ENCODE measurements at places on chromosomes 2 and 18.
A peak's percentile ranks its signal among the peaks of the same experiment; 100 is the strongest.

GRCh38 chr2:170929686-170930050 lies 615 bp downstream of the GORASP2 start:
- peak; percentile 13 for DNase-seq

DNA sequence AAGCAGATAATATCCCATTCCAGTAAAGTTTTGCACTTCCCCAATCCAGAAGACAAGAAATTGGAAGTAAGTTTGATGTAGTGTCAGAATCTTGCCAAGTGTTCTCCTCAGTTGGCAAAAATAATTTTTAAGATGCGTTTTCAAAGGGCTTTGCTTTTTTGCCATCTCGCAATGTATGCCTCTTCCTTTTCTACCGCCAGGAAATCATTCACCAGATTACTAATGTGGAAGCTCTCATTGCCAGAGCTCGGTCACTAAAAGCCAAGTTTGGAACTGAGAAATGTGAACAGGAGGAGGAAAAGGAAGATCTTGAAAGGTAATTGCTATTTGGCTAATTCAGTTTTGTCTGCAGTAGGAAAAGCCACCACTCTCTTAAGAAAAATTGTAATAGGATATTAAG lies 110.7 kb downstream of the RAB3GAP1 start:
- DNase-seq = no peak

GRCh38 chr2:241300000-241300399 lies 15.5 kb downstream of the HDLBP start:
- no peak for DNase-seq

GRCh38 chr2:49286045-49286444 lies 131.7 kb upstream of the FSHR start:
- no peak for DNase-seq

DNA sequence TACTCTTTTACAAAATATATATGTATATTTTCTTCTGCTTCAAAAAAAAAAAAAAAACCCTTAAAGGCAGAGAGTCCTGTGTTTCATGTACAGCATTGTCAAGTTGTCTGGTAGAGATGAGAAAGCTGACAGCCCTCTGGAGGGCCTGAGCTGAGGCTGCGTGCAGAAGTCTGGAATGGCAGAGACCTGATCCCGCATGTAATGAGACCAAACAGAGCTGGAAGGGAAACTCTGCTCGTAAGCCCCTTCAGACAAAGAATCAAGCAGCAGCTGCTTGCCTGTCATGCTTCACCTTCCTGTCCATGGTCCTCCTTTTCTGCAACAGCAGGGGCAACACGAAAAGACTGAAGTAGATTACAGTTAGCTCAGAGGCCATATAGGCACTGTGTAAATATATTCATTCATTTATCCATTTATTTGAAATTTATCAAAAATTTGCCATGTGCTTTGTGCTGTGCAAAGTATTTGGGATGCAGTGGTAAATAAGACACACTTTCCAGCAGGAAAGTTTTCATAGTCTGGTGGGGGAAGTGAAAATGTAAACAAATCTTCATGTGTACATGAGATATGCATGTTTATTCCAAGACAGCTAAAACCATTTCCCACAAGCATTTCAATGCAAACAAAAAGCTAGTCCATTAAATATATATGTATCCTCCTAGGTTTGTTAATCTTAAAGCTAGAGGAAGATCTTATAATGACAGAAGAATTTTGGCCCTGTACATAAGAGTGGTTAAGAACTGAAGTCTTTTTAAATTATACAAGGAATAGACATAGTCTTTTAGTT lies 912.7 kb downstream of the CPS1 start:
- no peak for DNase-seq

GRCh38 chr2:34401186-34401585 lies 802.1 kb upstream of the FAM98A start:
- no peak for DNase-seq

DNA sequence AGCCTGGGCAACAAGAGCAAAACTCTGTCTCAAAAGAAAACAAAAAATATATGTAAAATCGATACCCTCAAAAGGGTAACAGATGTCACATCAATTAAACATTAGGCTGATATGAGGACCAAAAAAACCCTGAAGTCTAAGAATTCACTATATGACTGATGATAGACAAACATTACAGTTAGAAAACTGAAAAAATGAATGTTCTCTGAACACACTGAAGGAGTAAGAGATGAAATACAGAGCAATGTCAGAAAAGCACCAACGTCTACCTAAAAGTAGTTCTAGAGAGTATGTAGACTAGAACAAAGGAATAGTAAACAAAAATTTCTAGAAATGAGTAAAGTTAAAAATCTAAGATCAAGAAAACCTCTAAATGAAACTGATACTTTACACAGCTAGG lies 81.9 kb downstream of the SLC66A3 start:
- no peak for DNase-seq

DNA sequence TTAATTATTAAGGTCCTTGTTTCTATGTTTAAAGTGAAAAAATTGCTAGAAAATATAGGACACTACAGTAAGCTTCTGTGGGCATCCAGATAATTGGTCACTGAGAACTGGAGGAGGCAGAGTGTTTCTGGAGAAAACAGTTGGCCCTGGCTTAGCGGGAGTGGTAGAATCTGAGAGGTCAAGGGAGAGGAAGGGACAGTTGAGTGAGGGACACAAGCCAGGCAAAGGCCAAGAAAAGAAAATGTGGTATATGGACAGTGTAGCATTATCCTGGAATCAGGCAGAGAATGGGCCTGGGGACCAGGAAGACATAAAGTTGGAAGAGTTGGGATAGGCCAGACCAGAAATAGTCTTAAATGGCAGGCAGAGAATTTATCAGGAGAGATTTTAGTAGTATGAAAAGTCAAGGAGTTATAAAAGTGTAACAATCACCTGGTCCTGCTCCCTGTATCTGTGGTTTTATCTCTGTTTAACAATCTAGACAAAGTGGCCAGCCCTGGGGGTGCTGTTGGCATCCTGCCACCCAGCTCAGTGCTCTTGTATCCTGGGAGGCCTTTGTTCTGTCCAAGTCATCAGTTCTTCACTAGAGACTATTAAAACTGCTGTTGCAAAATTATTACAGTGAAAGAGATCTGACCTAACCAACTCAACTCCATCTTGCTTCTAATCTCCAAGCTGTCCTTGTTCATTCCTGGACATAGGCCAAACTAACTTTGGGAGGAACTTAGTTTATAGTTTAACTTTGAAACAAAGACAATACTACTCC lies 15.4 kb upstream of the MSGN1 start:
- no peak for DNase-seq

GRCh38 chr18:61277808-61278207 lies 55.4 kb upstream of the CDH20 start:
- DNase-seq = no peak

- no peak for DNase-seq
Observed at GRCh38 chr2:171146633-171147032, 14.1 kb downstream of the TLK1 start.

GRCh38 chr2:230995821-230996220 lies at the start of gene SPATA3:
Gene SPATA3, plus strand, starts transcription at chr2:230996121. Its CDS starts 113 bp downstream, at chr2:230996234.
- DNase-seq = no peak

DNA sequence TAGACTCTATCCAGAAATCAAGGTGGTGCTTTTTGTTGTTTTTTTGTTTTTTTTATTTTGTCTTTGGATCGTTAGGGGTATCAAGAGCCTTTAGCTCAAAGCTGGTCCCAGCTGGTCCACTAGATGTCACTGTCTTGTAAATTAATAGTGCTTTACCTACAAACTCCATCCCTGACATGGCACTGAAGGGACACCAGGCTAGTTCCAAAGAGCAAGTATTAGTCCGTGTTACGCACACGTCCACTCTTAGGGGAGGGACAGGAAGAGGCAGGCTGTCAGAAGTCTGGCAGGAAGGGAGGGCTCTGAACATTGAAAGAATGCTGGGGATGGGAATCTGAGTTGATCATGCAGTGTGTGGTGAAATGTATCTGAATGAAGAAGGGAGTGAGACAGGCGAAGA lies 85.9 kb upstream of the CCBE1 start:
- DNase-seq = no peak

DNA sequence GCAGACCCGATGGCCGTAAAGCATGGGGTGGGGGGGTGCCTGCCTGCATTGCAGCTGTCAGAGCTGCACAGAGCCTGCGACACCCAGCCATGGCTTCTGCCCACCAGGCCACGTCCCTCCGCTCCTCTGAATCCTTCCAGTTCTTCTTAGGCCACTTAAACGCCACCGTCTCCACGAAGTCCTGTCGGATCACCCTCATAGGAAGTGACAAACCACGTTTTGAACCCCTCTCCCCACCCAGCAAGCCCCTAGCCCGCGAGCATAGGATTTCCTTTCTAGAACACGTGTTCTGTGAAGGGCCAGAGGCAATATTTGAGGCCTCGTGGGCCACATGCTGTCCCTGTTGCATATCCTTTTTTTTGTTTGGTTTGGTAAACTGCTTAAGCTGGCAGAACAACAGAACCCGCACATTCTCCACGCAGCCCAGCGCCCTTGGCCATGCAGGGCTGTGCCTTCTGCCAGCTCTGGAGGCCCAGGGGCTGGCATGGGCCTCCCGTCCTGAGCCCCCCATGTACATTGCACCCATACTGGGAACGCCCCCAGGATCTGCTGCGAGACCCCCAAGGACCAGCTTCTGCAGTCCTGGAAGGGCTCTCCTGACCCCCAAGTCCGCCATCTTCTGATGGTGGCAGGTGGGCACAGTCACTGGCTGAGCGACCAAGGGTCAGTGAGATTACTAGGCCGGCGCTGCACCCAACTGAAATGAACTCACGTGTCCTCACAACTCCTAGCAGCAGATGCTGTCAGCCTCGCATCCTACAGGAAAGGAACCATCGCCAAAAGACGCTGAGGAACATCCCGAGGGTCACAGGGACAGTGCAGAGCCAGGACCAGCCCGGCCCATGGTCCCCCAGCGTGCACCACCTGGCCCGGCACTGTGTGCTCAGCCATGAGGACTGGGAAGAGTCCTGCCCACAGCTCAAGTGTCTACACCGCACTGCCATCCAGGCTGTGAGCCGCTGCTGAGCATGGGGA lies 35.1 kb downstream of the ADI1 start:
- DNase-seq = peak; percentile 4

DNA sequence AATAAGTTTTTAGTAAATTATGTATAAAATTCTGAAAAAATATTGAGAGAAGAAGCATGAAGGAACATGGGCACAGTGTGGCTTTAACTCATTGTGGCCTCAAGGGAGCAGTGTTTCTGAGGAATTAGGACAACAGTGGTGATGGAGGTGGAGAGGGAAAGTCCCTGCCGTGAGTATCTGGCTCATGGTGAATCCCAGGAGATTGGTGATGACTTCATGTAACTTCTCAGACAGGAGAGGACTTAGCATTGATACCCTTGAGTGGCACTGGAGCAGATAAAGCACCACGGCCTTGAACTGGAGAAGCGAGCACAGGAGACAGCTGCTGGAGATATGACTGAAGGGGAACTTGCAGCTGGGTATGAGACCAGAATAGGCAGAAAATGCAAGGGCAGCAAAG lies 35.0 kb upstream of the LRP1B start:
- no peak for DNase-seq

GRCh38 chr2:229319558-229319957 lies 48.5 kb upstream of the PID1 start:
- no peak for DNase-seq

GRCh38 chr2:196181484-196181883 lies 10.1 kb upstream of the STK17B start:
- DNase-seq = no peak

GRCh38 chr2:9663008-9663879 lies 32.4 kb upstream of the YWHAQ start:
- no peak for DNase-seq

- DNase-seq = no peak
Observed at GRCh38 chr2:168032091-168032490, 215.3 kb downstream of the STK39 start.

DNA sequence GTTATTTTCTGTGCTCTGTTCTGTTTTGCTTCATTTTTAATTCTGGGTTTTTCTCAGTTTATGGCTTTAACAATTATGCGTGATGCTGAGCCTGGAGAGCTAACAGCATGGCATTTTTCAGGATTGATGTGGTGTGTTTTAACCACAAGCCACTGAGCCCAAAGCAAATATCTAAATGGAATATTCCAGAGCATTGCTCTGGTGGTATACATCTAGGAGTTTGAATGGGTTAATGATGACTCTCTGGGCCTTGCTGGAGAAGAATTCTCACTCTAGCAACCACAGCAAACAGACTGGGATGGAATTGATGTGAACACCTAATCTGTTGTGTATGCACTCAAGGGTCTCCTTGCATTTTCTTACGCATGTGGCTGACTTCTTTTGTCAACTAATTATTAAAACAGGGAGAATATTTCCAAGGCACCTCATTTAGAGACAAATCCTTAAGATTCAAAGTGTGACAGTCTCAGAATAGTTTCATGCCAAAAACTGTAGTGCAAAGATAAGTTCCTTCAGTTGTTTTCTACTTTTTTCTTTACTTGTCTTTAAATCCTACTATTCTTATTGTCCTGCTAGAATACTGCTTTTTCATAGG lies 164.0 kb downstream of the DTNA start:
- DNase-seq = no peak

DNA sequence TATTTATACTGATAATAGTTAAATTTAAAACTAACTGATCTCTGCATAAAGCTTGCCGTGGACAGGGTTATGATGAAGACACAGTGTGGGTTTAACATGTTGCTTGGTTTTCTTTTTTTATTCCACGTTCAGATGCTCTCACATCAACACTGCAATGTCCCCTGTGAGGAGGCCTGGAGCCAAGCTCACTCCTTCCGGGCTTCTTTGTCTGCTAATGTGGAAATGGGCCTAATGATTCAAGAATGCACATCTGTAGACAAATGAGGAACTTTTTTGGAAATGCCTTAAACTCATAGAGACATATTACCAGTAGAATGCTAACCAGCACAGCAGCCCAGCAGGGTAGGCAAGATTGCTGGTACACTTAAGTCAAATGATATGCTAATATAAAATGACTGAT lies 208.0 kb downstream of the GALR1 start:
- DNase-seq = no peak

DNA sequence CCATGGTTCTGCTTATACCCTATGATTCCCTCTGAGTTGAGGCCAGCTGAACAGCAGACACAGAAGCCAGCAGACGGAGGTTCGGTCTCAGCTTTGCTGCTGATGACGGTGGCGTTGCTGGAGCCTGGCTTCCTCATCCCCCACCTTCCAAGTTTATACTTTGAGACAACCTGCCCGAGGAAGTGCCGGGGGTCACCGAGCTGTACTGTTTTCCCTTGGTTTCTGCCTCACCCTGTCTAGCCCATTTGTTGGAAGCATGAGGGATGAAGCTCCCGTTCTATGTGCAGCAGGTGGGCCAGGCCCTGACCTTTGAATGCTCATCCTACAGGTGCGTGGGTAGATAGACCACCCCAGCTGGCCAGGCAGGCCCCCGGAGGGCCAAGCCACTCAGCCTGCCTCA lies 117.3 kb downstream of the MYCN start:
- DNase-seq = no peak

DNA sequence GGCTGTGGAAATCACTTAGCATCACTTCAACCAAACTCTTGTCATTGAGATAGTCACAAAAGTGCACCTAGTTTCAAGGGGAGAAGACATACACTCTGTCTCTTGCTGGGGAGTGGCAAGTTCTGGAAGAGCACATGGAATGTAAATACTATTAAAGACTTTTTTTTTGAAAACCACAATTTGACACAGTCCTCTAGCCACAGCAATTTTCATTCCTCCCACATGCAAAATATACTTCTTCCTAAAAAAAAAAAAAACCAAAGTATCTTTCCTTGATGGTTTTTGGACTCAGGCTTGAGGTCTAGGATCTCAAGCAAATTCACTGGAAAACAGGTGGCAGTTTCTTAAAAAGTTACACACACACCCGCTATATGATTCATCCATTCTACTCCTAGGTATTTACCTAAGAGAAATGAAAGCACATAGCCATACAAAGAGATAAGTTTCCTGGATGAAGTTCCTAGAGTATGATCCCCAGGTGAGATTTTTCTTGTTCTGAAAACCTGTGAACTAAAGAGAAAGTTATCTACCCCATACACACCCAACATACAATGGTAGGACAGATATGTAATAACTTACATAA lies 295.8 kb downstream of the SP3 start:
- no peak for DNase-seq

GRCh38 chr2:10635430-10635829 lies 54.3 kb downstream of the NOL10 start:
- DNase-seq = no peak
